AG10803 (cell line): ENCODE measurements at places on chromosomes 7 and 10.
A peak's percentile ranks its signal among the peaks of the same experiment; 100 is the strongest.

DNA sequence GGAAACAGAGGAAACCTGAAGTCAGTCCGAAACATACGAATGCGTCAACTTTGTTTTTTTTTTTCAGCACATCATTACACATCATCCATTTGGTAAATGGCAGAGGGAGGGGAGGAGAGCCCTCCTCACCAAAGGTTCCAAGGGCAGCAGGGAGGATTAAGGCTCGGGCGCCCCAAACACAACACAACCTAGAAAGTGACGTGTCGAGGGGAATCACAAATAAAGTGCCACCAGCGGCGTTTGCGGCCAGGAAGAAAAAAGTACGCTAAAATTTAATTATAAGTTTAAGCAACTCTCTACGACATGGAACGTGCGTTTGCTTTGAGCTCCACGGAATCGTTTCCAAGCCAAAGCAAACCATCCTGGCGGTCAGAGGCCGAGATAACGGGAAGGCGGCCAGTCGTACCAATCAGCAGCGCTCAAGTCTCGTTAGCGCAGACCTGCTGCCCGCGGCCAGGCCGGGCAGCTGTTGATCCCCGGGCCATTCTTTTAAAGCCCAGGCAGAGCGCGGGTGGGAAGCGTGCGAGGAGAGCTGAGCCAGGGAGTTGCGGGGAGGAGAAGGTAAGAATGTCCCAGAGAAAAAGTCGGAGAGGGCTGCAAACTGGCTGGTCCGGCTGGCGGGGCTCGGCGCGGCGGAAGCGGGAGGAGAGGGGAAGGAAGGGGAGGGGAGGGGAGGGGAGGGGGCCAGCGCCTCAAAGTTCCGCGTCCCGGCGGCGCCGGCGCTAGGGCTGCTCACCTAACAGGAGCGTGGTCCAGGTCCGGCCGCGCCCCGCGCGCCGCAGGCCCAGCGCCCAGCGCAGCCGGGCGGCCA, 719 bp downstream of the DPY19L1 start:
- peak; percentile 51 for DNase-seq

DNA sequence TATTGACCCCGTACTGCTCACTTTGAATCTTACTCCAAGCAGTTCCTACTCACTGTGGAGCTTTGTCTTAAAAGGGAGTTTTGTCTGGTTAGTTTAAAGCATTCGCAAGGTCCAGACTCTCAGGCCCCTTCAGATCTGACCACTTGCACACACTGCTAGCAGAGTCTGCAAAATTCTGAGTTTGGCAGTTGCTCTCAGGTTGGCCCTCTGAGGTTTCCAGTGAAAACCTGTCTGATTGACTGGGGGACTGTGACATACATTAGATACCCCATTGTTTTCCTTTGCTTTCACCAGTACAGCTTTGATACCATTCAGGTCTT, 149.2 kb downstream of the XPNPEP1 start:
- DNase-seq = no peak

GRCh38 chr7:35571611-35572240, 123.2 kb downstream of the HERPUD2 start:
- no peak for DNase-seq

DNA sequence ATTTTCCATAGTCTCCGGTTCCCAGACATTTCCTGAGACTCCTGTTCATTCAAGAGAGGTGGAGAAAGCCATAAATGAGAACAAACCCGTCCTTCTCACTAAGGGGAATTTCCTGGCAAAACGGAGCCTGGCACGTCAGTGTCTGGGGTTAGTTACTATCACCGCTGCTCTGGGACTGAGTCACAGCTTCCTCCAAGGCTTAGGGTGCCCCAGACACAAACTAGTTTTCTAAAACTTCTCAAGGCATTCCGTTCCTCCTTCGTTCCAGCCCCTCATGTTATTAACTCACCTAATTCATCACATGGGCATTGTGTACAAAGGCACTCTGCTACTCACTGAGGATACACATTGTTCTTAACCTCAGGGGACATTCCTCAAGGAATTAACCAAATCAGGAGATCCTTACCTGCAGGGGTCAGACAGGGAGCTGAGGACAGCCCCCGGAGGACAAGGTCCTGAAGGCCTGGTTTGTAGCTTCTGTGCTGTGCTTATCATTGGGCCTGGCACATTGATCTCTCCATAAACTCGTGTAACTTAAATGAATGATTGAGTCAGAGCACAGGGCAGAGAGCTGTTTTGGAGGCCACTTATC, 103.0 kb upstream of the KLF6 start:
- DNase-seq = peak; percentile 91

GRCh38 chr10:86204421-86205305, 161.9 kb downstream of the GRID1 start:
- no peak for DNase-seq

GRCh38 chr10:106312087-106312486, 852.4 kb downstream of the SORCS1 start:
- DNase-seq = no peak

- no peak for DNase-seq
Measured at GRCh38 chr10:48383393-48383792, 76.9 kb downstream of the MAPK8 start.

DNA sequence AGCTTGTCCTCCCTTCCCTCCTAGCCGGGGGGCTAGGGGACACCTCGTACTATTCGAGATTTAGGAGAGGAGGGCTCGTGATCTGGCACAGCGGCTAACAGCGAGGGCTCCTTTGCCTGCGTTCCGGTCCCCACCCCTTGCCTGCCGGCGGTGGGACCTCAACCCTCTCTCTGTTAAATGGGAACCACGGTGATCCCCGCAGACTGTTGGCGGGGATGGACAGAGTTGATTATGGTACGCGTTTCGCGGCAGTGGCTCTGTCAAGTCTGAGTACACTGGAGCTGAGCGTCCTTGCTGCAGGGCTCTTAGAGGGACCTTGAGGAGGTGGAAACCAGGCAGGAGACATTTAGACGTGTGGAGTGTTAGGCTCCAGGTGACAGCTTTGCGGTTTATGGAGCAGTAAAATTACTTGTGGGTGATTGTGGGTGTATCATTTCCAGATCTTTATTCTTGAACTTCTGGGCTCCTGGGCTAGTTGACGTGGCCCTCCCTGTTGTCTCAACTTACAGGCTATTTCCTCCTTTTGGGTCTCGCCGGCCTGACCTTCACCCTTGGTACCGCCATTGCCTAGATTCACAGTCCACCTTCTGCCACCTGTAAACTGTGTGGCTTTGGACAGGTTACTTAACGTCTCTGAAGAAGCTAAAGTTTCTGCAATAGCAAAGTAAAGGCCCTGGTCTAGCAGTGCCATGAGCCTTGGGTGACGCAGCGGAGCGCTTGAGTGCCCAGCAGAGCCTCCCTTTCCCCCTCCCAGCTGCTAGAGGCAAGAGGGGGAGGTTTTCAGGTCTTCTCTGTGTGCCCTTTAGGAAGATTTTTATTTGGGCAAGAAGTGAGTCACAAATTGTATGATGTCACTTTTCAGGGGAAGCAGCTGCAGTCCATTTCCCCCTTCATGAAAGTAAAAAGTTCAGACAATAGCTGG, 739 bp downstream of the CASP7 start:
- peak; percentile 65 for DNase-seq

- no peak for DNase-seq
Measured at GRCh38 chr10:43437141-43437870, 395 bp downstream of the ZNF487 start.

DNA sequence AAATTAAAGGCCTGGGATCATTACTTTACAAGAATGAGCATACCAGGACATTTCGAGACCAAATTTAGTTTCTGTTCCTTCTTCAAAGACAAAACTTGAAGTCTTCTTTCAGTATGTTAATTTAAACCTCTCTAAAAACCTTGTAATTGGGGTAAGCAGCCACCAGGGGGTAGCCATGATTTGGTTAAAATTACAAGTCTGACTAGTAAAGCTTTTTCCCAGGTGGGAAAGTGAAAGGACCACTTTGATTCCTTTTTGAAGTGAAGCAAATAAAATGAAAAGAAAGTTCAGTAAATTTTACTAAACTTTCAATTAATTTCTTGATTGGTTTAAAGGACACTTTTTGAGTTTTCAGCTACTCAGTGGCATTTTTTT, 294.3 kb downstream of the BBS9 start:
- DNase-seq = no peak

DNA sequence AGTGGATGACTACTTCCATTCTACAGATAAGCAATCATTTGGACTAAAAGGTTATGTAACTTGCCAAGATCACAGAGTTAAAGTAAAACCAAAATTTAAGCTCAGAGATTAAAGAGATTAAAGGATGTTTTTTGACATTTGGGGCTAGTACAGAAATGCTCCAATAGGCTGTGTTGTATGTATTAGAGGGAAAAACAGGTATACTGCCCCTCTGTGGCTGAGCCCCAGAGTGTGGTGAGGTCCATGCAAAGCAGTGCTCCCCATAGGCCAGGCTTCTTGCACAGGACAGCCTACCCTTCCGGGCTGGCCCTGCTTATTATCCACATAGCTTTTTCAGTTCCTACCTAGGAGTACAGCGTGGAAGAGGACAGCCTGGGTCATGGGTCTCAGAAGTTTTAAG, 322.8 kb downstream of the POM121L12 start:
- DNase-seq = no peak

DNA sequence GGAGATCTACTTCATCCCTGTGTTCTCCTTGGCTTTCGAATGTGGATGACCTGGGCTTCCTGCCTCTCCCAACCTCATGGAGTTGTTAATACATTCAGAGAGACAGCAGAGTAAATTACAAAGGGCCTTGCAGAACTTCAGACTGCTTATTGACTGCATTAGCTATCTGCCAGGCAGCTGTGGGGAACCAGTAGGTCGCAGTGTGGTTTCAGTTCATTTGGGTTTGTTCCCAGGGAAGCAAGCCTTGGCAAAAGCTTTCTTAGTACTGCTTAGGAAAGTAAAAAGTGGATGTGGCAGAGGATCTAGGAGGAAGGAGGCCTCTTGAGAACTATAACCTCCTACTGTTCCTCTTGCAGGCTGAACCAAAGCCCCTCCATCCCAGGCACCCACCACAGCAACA, 9.2 kb downstream of the NPFFR1 start:
- peak; percentile 89 for DNase-seq

DNA sequence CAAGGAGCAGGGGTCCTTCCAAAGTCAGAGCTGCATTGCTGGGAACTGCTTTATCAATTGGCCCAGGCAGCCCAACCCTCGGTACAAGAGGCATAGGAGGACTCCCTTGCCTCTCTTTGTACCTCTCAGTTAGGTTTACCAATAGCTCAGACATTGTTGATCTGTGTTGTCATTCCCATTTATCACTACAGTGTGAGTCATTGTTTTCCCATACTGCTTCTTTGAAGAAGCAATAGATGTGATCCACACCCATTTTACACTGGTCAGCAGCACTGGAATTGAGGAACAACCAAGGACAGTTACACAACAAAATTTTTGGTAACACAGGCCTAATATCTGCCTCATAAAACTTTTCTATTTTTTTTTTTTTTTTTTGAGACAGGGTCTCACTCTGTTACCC, 307.2 kb downstream of the SNX13 start:
- DNase-seq = peak; percentile 71
